Fibroblast of skin of right biceps (primary cell): ENCODE measurements at places on chromosomes 13 and 19.
A peak's percentile ranks its signal among the peaks of the same experiment; 100 is the strongest.

GRCh38 chr13:66640231-66640630, 589.9 kb downstream of the PCDH9 start:
- DNase-seq = no peak

- DNase-seq = no peak
Observed at GRCh38 chr13:90995001-90995400, 352.5 kb upstream of the MIR17HG start.

DNA sequence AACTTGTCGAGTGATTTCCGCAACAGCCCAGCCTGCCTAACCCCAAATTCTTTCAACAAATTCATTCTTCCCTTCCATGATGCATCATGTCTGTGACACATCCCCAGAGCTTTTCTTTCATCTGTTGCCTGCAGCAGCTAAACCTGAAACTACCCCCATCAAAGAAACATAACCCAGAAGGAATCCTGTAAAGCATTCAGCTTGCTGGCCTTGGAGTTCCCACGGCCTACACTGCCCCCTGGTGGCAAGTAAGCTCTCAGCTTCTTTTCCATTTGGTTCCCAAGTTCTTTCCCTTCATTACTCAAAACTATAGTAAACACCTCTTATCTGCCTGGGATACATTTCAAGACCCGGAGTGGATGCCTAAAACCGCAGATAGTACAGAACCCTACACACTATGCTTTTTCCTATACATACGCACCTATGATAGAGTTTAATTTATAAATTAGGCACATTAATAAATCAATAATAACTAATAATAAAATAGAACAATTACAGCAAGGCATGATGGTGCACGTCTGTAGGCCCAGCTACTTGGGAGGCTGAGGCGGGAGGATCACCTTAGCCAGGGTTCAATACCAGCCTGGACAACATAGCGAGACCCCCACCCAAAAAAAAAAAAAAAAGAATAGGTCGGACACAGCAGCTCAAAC, 7.4 kb downstream of the ETHE1 start:
- peak; percentile 93 for DNase-seq

DNA sequence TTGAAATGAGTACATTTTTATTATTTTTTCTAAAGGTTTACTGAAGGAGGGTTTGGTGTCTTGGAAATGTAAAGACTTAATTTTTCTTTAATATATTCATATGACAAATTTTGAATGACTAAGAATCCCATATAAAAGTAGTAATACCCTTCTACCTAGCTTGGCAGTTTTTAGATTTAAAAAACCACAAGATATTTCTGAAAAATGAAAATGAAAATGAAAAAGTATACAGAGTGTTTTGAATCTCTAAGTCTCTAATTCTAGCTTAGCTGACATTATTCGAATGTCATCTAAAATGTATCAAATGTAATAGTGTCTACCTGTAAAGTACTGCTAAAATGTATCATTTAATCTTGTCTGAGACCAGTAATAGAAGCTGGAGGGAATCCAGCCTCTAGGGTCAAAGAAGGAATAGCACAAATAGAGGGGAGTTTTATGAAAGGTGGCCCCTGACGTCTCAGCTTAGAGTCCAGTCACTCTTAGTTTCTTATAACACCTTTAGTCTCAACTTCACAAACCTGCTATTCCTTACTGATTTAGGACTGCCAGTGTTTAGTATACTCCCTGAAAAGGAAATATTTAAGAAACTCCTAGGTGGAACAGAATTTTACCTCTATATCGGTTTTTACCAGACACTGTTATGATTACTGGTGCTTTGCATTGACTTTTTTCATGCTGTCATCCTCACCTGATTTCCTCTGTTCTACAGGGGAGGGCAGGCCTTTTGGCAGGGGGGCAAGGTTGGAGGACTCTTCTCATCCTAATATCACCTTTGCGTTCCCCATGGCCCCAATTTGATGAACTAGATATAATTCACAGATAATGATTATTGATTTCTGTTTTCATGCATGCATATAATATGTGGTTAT, 16.2 kb upstream of the MIR17HG start:
- DNase-seq = no peak

DNA sequence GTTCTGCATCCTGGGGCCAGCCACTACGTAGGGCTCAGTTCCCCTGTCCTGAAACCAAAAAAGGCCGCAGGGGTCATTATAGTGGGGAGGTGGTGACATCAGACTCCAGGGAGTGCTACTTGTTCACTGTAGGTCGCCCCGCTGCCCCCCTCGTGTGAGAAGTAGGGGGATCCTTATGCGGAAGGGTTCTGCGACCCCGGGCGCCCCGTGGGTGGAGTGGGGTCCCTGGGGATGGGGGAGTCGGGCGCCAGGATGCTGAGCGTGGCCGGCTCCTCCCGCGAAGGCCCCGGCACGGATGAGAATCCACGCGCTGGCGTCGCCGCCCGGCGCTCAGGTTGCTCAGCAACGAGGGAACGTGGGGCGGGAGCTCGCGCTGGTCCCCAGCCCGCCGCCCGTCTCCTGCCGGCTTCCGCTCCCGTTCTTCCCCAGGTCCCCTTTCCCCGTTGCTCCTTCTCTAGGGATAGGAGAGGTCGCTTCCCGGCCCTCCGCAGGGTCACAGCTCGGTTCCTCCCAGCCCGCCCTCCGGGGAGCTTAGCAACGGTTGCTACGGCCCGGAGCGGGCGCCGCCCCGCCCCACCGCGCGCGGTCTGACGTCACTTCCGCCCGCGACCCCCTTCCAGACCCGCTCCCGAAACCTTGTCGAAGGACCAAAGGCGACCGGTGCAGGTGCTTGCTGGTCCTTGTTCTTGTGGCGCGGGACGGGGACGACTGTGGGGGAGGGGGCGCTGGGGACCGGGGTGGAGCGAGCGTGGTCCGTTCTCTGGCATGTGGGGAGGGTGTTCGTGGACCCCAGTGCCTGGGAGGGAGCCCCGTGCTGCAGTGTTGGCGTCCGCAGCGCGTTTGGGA, at the start of gene NAT14:
TSS of gene NAT14 (plus strand) at position 596 of the 846 bp plus-strand sequence. CDS start 521 bp downstream, outside the sequence.
- peak; percentile 69 for DNase-seq

DNA sequence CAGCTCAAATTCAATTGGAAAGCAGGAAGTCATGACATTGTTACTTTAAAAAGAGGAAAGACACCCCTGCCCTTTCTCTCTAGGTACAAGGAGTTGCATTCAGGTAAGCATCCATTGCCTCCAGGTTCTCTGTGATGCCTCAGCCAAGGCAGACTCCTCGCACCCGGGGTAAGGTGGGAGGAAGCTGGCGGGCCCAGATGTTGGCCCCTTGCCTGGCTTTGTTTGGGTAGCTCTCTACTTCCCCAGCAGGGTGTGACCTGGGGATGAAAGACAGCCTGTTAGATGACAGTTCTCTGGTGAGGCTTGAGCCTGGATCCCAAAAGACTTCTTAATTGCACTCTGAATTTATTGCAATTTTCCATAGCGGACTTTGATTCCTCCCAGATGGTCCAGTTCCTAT, 25.6 kb downstream of the SHISA2 start:
- DNase-seq = no peak

GRCh38 chr13:27853335-27853734, 61.1 kb downstream of the GSX1 start:
- no peak for DNase-seq

- no peak for DNase-seq
Observed at GRCh38 chr19:10431943-10432735, 11.8 kb downstream of the PDE4A start.

DNA sequence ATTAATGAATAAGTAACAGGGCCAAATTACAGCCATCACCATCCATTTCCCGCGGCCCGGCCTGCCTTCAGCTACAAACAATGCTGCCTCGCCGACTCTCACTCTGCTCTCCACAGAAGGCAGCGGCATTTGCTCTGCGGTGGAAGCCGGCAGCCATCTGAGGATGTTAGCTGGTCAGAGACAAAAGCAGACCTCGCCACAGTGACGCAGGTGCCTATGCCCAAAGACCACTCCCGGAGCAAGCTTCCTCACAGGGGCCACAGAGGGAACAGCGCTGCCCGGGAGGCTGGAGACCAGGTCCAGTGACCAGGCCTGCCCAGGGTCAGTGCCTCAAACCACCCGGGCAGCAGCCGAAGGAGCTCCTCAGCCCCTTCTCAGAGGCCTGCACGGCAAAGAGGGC, 16.4 kb downstream of the PEPD start:
- DNase-seq = no peak

DNA sequence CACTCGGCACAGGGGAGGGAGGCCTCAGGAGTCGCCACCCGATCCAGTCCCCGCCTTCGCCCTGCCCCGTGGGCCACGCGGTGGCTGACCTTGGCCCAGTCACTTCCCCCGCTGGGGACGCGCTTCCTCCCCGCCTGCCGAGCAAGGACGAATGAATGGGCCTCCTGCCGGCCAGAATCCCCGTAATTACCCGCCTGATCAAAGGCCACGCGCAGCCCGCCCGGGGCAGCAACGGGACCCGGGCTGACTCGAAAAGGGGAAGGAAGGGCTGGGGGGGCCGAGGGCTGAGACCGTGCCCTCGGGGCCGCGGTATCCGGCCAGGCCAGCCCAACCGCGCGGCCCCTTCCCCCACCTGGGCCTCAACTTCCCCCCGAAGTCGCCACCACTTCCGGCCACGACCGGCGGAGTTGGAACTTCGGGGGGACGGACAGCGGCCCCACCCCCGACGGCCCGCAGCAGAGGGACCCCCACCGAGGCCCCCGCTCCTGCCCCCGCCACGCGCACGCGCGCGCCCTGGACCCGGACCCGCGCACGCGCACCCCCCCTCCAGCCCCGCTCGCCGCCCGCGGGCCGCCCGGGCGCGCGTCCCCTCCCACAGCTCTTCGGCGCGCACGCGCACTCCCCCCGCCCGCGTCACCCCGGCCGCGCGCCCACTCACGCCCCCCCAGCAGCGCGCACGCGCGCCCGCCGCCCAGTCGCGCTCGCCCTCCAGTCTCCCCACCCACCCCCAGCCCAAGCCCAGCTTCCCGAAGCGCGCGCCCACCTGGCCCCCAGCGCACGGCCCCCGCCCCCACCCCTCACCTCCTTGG, 520 bp downstream of the ZNF787 start:
- peak; percentile 83 for DNase-seq

- DNase-seq = no peak
Observed at GRCh38 chr13:110552767-110553166, 8.8 kb downstream of the RAB20 start.

GRCh38 chr13:21071924-21072323, 10.5 kb upstream of the LATS2 start:
- peak; percentile 52 for DNase-seq

GRCh38 chr13:27632648-27633047, 11.0 kb downstream of the POLR1D start:
- no peak for DNase-seq

DNA sequence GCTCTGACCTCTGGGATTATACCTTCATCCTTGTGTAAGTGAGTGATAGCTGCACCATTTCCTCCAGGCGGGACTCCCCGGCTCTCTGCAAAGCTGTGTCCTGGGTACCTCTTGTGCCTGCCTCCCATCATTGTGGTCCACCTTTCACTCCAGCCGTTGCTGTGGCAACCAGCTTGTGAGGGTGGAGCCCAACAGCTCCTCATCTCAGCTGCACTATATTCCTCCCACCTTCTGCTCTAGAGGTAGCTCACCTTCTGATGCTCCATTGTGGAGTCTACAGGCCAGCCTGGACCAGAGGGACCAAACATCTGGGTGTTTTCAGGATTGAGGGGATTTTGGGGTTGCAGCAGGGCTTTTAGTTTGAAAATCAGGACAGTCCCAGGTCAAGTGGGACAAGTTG, 708.2 kb downstream of the UQCRFS1 start:
- DNase-seq = no peak

- DNase-seq = peak; percentile 29
Observed at GRCh38 chr13:100954430-100955305, 280.1 kb upstream of the TMTC4 start.

GRCh38 chr13:29865934-29866333, 15.5 kb upstream of the UBL3 start:
- no peak for DNase-seq

GRCh38 chr13:112124141-112124540, 57.2 kb downstream of the SOX1 start:
- DNase-seq = no peak

- no peak for DNase-seq
Observed at GRCh38 chr13:94568443-94568842, 27.5 kb downstream of the TGDS start.

- no peak for DNase-seq
Observed at GRCh38 chr13:52899206-52899605, 50.8 kb upstream of the PCDH8 start.

GRCh38 chr19:56687031-56687430, 15.5 kb upstream of the ZNF835 start:
- no peak for DNase-seq

GRCh38 chr13:50700664-50701305, 142.7 kb downstream of the DLEU7 start:
- DNase-seq = no peak

- DNase-seq = no peak
Observed at GRCh38 chr13:51167393-51168191, 54.6 kb upstream of the FAM124A start.

DNA sequence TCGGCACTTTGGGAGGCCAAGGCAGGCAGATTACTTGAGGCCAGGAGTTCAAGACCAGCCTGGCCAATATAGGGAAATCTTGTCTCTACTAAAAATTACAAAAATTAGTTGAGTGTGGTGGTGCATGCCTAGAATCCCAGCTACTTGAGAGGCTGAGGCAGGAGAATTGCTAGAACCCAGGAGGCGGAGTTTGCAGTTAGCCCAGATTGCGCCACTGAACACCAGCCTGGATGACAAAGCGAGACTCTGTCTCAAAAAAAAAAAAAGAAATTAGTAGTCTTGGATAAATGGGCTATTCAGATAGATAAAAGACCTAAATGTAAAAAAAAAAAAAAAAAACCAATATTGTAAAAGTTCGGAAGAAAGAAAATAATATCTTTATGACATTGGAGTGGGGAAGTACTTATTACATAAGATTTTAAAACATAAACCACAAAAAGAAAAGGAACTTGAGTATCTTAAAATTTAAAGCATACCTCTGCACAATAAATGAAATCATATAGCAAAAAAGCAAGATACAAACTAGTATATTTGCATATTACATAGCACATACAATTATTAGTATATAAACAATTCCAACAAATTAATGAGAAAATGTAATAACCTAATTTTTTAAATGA, 26.7 kb upstream of the RNASEH2B start:
- DNase-seq = no peak

DNA sequence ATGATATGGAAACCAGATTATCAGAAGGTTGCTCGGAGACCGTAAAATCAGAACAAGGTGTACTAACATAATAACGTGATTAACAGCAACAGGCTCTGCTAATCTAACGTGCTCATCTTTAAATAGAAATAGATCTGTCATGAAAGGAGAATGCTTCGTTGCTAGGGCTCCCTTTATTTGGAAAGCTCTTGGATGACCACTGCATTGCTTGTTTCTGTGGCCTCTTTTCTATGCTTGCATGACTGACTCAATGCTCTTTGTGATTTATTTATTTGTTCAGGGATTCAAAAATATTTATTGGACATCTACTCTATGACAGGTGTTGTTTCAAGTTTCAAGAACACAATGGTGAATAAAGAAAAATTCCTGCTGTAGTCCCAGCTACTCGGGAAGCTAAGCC, 22.3 kb upstream of the ZDHHC20 start:
- no peak for DNase-seq

- DNase-seq = no peak
Observed at GRCh38 chr19:52749780-52750179, 14.9 kb upstream of the ZNF611 start.

GRCh38 chr19:7900401-7900870, 3.2 kb upstream of the MAP2K7 start:
- no peak for DNase-seq

GRCh38 chr13:94662274-94662945, 49.9 kb downstream of the SOX21 start:
- DNase-seq = no peak

GRCh38 chr13:32902874-32903273, 113.3 kb upstream of the KL start:
- DNase-seq = peak; percentile 30
